ENCODE measurements at places on chromosomes 13 and 19.

GRCh38 chr13:66312312-66313087 is 917.6 kb downstream of the PCDH9 start:
- no peak for DNase-seq

DNA sequence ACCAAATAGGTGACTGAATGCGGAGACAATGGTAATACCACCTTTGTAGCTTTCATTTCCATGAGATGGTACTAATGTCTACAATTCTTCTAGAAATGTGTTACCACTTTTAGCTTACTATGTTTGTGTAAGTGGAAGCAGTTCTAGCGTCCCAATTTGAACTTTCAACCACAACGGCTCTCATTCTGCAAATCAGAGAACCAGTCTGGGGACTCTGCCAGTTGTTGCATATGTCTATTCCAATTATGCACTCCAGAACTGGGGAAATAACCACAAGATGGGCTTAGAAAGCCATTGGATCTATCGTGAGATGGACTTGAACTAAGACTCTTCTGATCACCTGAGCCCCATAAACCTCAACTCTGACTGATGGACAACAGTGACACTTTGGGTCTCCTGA is 862.3 kb downstream of the SLITRK1 start:
- no peak for DNase-seq

- no peak for DNase-seq
Observed at GRCh38 chr19:2251106-2252054, 2.3 kb downstream of the AMH start.

GRCh38 chr13:72125561-72125960 is 258.6 kb upstream of the DACH1 start:
- DNase-seq: no peak

DNA sequence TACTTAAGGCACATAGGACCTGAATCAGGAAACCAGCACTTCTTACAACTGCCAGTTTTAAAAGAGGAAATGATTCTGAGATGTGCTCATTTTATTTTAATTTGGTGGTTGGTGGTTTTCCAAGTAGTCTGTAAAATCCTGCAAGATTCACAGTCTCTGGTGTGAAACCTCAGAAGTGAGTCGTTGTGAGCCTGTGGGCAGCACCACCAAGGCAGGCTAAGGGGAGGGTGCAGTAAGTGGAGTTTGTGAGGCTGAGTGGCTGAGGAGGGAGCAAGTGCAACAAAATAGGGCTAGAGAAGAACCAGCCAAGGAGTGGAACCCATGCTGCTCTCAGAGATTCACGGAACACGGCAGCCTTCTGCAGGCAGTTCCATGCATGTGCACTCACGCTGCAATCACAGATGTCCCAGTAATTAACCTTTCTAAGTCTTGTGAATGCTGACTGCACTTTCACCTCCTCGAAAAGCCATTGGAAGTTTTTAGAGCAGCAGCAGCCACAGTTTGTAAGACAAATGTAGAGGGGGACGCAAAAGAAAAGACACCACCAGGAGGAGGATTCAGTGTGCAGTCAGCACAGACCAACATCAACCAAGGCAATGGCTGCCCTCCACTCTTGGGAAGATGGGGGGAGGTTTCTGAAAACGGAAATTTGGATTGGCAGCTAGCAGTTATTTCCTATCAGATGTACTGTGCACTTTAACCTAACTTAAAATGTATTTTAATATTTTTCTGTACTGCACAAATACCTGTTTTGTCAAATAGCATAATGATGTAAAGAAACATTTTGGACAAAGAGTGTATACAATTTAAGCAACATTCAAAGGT is 44.9 kb downstream of the ESD start:
- no peak for DNase-seq

- DNase-seq: no peak
Observed at GRCh38 chr19:46197314-46198070, 32.0 kb upstream of the IGFL1 start.

DNA sequence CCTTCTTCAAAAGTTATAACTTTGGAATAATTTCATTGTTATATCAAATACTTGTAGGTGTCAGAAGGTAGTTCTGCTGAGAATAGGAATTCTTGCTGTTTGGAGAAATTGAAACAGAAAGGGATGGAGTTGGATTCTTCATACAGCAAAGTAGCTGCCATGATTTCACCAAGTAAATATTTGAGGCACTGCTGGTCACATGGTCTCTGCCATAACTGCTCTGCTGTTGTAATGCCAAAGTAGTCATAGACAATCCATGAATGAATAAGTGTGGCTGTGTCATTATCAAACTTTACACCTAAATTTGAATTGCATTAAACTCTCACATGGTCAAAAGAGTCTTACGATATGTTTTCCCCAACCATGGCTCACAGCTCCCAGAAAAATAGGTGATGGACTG is 308.6 kb downstream of the GPC6 start:
- no peak for DNase-seq

GRCh38 chr19:55336101-55336500 is 3.6 kb upstream of the KMT5C start:
- DNase-seq: no peak

DNA sequence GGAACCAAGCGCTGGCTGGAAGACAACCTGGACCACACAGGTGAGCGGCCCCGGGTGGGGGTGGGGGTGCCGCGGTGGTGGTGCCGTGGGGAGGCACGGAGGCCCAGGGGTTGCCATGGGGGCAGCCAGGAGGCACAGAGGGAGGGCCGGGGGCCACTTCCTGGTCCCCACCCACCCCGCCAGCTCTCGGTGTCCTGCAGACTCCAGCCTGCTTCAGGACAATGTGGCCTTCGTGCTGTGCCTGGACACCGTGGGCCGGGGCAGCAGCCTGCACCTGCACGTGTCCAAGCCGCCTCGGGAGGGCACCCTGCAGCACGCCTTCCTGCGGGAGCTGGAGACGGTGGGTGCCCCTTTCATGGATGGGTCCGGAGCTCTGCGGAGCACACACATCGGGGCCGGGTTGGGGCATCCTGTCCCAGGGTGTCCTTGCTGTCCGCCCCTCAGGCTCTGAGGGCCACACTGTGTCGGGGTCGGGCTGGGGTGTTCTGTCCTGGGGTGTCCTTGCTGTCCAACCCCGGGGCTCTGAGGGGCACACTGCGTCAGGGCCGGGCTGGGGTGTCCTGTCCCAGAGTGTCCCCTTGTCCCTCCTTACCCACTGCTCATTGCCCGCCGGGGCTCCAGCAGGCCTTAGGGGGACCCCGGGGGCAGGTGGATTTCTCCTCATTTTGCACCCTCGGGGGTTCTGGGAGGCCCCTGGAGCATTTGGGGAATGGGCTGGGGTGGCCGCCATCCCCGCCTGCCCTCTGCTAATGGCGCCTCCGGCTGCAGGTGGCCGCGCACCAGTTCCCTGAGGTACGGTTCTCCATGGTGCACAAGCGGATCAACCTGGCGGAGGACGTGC is 18.3 kb downstream of the NCLN start:
- no peak for DNase-seq

GRCh38 chr13:28438067-28438466 is 56.9 kb downstream of the FLT1 start:
- DNase-seq: no peak

GRCh38 chr19:12800466-12800770 is 1.2 kb downstream of the PRDX2 start:
- DNase-seq: no peak

GRCh38 chr13:40943073-40943472 is 76.0 kb downstream of the ELF1 start:
- no peak for DNase-seq

DNA sequence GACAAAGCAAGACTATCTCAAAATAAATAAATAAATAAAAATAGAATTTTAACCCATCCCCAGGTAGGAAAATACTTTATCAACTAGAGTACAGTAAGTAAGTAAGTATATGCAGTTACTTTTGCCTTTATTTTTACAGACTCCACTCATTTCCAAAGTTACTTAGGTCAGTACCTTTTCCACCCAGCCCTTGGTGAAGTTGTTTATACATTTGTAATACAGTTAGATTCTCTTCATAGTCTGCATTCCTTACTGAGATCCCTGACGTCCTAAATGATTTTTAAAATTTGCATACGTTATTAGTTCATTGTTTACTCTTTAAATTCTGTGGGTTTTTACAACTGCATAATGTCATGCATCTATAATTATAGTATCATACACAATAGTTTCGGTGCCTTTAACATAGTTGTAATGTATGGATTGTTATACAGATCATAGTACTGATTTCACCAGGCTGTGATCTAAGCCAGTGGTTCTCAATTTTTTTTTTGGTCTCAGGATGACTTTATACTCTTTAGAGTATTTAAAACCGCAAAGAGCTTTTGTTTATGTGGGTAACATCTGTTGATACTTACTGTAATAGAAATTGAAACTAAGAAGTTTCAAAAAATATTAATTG is 10.4 kb downstream of the SETDB2 start:
- no peak for DNase-seq

DNA sequence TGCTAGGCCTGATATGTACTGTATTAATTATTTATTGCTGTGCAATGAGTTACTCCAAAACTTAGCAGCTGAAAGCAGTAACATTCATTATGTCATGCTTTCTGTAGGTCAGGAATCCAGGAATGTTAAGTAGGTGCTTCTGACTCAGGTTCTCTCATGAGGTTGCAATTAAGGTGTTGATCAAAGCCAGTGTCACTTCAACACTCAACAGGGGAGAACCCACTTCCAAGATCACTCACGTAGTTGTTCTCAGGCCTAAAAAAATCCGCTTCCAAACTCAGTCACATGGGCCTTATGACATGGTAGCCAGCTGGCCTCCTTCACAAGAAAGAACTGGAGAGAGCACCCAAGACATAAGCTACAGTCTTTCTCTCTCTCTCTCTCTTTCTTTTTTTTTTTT is 211.1 kb upstream of the NBEA start:
- DNase-seq: no peak

- DNase-seq: no peak
Observed at GRCh38 chr13:100298116-100298681, 209.3 kb downstream of the PCCA start.

GRCh38 chr19:4012975-4013634 is 5.6 kb downstream of the PIAS4 start:
- no peak for DNase-seq

- no peak for DNase-seq
Observed at GRCh38 chr19:18452386-18452785, 14.5 kb upstream of the ISYNA1 start.

DNA sequence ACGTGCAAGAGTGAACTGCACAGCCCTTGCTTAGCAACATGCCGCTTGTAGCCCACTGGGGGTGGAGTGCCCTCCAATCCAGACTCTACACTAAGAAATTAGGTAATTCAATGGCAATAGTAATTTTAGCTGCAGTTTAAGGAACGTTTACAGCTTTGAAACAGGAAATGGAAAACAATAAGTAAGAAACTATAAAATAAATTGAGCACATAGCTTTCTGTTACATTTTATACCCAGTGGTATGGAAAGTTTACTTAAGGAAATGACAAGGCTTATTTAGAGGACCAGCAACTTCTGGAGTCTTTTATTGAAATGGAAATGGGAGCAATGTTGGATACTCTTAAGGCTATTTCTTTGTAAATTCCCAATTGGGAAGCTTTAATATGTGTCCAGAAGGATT is 373.2 kb downstream of the KCNRG start:
- DNase-seq: no peak

DNA sequence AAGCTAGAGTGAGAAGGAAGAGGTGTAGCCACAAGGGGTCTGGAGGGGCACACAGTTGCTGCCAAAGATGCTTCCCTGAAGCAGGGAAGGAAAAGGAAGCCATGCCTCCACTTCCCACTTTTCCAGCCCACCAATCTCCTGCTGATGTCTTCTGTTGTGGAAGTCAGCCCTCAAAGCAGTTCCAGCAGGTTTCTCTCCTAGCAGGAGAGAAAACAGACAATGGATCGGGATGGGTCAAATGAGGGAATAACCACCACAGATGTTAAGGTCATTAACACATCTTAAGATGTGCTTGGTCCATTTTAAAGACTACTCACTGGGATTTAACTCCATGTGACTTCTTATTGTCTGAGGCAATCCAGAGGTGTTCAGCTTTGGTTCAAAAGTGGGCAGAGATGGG is 284.1 kb upstream of the SOX21 start:
- DNase-seq: no peak

GRCh38 chr13:90217275-90217674 is 1130.2 kb upstream of the MIR17HG start:
- DNase-seq: no peak

- DNase-seq: no peak
Observed at GRCh38 chr19:1774989-1775772, 21.9 kb downstream of the ONECUT3 start.

- no peak for DNase-seq
Observed at GRCh38 chr13:91017031-91017668, 330.3 kb upstream of the MIR17HG start.

GRCh38 chr13:23758798-23759527 is 130.2 kb downstream of the MIPEP start:
- DNase-seq: no peak

- no peak for DNase-seq
Observed at GRCh38 chr19:5142725-5143097, 173.8 kb downstream of the KDM4B start.

GRCh38 chr19:55189403-55189835 is 9.3 kb upstream of the SYT5 start:
- no peak for DNase-seq

- no peak for DNase-seq
Observed at GRCh38 chr19:35403116-35403760, 32.4 kb downstream of the GPR42 start.

DNA sequence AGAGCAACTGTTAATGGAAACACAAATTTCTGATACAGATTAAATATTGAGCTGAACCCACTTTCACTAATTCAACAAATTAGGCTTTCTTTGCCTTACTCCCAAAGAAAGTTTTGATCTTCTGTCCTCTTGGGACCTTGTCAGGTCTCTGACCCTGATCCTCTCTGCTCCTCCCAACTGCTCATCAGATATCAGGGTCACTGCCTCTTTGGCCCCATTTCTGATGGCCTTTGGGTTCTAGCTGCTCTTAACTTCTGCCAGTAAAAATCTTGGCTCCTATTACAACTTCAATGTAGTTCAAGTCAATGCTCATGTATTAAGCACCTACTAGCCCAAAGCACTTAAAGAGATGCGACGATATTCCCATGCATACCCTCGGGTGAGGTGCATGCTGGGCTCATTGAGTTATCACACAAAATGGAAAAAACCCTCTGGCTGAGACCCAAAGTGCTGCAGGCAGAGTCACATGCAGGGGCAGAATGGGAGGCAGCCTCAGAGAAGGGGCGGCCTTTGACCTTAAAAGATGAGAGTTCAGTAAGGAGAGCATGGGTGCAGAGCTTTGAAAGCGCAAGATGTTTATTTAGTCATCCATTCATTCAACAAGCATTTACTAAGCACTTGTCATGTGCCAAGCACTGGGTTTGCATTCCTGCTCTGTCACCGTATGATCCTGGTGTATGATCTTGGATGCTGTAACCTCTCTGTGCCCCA is 183.4 kb downstream of the USP12 start:
- no peak for DNase-seq

- no peak for DNase-seq
Observed at GRCh38 chr13:21567714-21568113, 36.3 kb downstream of the MICU2 start.
